H9 (cell line): ENCODE measurements at places on chromosomes 1 and 21.

- no peak for DNase-seq
Observed at GRCh38 chr1:116574581-116575291, 3.9 kb upstream of the CD58 start.

DNA sequence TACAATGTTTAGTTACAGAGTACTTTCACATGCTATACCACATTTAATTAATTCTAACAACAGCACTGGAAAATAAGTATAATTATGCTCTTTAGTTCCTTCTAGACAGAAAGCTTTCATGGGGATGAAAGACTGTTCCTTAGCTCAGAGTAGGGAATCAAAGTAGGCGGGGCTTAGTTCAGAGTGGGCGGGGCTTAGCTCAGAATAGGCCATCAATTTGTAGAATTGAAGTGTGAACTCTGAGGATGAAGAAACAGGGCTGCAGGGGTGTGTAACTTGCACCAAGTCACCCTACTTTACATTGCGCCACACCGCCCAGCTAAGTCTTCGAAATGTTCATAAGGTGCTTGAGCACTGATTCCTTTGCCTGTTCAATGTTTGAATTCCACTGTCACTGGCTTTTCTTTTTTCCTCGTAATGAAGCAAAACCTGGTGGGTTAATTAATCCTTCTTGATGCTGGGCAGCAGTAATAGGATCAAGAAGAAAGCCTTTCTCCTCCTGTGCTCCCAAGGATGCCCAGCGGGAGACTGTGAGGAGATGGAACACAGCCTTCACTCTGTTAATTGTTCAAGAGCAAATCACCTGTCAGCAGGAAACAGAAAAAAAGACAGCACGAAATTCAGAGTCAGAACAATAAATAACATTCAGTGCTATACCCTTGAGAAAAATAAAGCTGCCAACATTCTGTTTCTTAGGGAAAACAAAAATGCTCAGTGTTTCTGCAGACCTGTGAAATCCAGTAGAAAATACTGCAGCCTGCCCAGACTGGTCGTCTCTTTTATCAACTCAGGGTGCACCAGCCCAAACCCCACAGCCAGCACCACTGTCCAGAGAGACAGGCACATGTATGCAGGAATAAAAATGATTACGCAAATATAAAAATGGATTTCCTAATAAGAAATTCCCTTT lies 66.5 kb upstream of the CAMK1G start:
- DNase-seq: no peak

- DNase-seq: no peak
Observed at GRCh38 chr1:235763962-235764361, 102.7 kb downstream of the LYST start.

DNA sequence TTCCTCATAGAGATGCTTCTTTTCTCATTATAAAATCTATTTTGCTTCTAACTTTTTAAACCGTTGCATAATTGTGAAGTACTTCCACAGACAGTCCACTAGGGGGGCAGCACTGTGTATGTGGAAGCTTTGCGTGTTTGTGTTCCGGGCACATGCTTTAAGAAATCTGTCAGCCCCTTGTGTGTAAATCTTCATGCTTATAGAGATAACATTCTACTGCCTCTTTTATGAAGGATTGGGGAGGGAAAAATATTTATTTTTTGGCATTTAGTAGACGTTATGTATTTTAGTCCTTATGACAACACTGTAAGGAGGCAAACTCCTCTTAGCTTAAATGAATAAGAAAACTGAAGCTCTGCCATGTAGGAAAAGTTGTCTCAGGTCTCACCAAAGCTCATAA lies 157.3 kb upstream of the PTGFR start:
- DNase-seq: peak; percentile 29

- no peak for DNase-seq
Observed at GRCh38 chr1:178028841-178029481, 59.1 kb upstream of the SEC16B start.

- DNase-seq: no peak
Observed at GRCh38 chr1:215043401-215043800, 39.1 kb upstream of the KCNK2 start.

- DNase-seq: no peak
Observed at GRCh38 chr1:46770541-46770940, 28.3 kb upstream of the CYP4B1 start.

- no peak for DNase-seq
Observed at GRCh38 chr1:5763696-5764370, 228.4 kb downstream of the NPHP4 start.
